Cardiac septum (tissue), 1 donor: ENCODE measurements at places on chromosomes 4 and X.

- no peak for DNase-seq
These were observed 13.2 kb upstream of the PCDH18 start for GRCh38 chr4:137545461-137545861.

DNA sequence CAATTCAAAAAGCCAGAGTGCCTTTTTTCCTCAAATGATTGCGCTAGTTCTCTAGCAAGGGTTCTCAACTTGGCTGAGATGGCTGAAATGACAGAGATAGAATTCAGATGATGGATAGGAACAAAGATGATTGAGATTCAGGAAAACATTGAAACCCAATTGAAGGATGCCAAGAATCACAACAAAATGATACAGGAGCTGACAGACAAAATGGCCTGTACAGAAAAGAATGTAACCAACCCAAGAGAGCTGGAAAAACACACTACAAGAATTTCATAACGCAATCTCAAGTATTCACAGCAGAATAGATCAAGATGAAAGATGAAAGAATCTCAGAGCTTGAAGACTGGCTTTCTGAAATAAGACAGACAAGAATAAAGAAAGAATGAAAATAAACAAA is 51.7 kb upstream of the MMAA start:
- DNase-seq, result no peak

- DNase-seq, result no peak
These were observed 12.6 kb upstream of the SLC10A4 start for GRCh38 chr4:48470570-48470969.

GRCh38 chrX:111719426-111720210 is 38.6 kb downstream of the ALG13 start:
- no peak for DNase-seq

- DNase-seq, result no peak
These were observed 1600.8 kb downstream of the ARAP2 start for GRCh38 chr4:34643476-34643875.

DNA sequence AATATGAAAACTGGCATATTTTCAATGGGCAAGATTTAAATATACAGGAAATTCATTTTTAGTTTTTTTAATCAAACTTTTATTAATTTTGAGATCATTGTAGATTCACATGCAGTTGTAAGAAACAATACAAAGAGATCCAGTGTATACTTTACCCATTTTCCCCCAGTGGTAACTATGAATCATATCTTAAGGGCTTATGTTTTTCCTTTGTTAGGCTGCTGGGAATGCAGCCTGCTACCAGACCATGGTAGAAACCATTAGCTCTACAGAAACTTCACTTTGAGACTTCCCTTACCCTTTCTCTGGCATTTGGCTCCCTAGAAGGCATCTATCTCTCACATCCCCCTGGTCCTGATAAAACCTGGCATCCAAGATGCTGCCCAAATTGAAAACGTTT is 147.6 kb upstream of the EOLA2 start:
- DNase-seq, result no peak

- no peak for DNase-seq
These were observed 35.3 kb upstream of the SPIN2A start for GRCh38 chrX:57172544-57172943.

- DNase-seq, result no peak
These were observed 269.9 kb downstream of the CBLL2 start for GRCh38 chrX:22542641-22543040.

DNA sequence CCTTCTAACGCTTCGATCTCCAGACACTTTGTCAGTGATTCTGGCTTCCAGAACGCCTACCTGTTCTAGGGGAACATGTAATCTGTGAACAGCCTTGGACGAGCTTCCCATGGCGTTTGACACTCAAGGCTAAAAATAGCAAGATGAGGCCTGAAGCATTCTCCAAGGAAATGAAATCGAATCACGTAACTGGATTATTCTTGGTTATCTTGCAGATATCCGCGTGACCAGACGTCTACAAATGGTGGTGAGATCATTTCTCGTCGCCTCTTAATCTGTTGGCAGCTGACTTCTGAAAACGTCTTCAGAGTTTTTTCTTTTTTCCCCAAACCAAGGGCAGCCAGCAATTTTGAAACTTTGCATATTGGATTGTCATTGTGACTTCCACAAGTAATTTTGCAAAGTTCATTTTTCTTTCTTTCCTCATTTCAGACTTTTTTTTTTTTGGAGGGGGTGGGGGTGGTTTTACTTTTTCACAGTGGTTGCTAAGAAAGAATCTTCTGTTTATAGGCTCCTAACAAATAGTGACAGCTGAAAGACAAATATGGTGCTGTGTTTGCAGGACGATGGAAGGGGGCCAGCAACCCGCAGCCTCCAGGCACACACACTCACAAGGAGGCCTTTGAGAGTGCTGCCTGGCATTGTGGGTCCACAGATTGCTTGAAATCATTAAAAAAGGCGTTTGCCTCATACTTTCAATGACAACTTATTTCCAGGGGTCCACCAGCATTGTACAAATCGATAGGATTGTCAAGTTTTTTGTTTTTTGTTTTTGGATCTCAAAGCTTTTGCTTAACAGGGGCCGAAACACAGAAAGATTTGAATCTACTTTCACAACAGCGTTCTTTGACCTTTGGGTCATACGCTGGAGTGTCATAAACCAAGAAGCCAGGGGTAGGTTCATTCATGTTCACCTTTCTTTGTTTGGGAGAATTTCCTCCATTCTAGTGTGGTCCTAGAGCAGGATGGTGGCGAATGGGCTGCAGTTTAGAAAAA is 32.4 kb upstream of the PDLIM3 start:
- DNase-seq, result no peak

DNA sequence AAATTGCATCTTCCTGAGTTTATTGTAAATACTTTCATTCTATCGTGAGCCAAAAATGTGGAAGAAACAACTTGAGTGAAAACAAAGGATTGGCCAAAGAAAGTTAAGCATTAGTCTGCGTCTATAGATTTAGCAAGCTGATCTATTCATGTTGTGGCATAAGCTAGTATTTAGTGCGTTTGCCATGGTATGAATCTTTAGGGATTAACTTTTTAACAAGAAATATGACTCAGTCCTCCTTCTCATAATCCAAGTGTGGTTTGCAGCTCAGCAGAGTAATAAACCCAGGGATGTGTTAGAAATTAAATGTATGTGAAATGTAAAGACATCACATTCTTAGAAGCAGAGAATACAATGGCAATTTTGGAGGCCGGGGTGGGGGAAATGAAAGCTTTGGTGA is 1110.9 kb downstream of the NLGN4X start:
- DNase-seq, result no peak

- no peak for DNase-seq
These were observed 4.1 kb downstream of the SLIT2 start for GRCh38 chr4:20255823-20256222.

GRCh38 chr4:75081561-75081960 is 148.6 kb downstream of the PARM1 start:
- DNase-seq, result no peak
